Fibroblast of the conjunctiva (primary cell): ENCODE measurements at places on chromosomes 11 and 22.

GRCh38 chr11:121035780-121036179, 11.9 kb downstream of the TBCEL start:
- DNase-seq: no peak

GRCh38 chr11:74691755-74692154, 39.5 kb downstream of the CHRDL2 start:
- no peak for DNase-seq

DNA sequence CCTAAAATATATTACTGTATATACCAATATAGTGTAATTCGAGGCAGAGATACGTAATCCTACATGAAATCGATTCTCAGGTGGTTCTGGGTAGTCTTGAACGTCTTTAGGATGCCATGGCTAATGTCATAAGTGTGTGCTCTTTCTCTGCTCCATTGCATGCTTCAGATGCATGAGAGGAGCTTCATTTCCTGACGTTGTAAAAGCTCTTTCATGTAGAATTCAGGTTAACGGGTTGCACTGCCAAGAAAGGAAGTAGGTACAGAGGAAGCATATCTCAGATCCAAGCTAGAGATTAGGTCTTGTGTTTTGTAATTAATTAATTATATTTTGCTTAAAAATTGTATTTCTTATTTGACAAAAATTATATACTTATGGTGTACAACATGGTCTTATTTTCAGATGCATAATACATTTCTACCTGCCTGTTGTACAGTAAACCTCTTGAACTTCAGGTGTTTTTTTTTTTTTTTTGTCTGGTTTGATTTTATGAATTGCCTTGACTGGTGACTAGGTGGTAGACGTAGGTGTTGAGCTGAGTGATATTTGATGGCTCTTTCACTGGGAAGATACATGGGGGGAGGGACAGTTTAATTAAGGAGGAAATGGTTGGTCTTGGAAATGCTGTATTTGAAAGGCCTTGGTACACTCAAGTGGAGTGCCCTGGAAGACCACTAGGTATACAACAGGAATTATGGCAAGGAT, 9.3 kb downstream of the NUP50 start:
- no peak for DNase-seq

- DNase-seq: no peak
Measured at GRCh38 chr22:18136563-18137320, 13.2 kb upstream of the USP18 start.

DNA sequence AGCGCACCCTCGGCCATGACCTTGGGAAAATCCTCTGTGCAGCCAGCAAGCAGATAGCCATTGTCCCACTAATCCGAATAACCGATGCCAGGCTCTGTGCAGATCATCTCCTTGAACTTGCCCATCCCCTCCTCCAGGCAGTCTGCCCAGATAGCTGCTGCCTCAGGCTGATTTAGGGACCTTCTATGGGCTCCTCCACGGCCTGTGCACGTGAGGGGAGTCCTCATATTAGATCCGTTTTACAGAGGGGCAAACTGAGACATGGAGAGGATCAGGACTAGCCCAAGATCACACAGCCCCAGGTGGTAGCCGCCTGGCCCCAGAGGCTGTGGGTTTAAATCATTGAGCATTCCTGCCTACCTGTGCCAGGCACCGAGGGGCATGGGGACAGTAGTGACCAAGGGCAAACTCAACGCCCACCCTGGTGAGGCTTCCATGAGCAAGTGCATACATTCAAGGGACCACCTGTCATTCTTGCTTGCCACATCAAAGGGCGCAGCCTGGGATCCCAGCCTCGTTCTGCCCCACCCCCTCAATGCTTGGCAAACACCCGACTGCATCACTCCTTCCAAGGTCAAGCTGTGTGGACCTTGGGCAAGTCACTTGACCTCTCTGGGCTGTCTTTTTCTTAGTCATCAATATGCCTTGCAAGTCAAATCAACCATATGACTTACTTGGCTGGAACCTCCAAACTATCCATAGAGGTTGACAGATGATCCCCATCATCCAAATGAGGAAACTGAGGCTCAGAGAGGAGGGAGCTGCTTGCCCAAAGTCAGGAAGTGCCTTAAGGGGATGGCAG, 131.6 kb downstream of the MN1 start:
- no peak for DNase-seq

GRCh38 chr11:79940165-79940564, 499.3 kb upstream of the TENM4 start:
- DNase-seq: no peak
